ENCODE measurements at places on chromosomes 13 and 19. TPM values are rescaled to one million over a fixed set of nuclear protein-coding genes. Genes with fewer than 3 reads are reported as not detected.

- no peaks in the 10 kb centered on the region for H3K27me3 ChIP-seq
- H3K36me3 ChIP-seq = no peaks in the 10 kb centered on the region
- H3K4me1 ChIP-seq = no peaks in the 10 kb centered on the region
- DNase-seq = peak; percentile 28
Measured at GRCh38 chr13:79870766-79871165, 389.8 kb downstream of the NDFIP2 start.

GRCh38 chr13:38417241-38417640 lies 67.6 kb downstream of the UFM1 start:
- no peaks in the 10 kb centered on the region for H3K36me3 ChIP-seq
- no peak for DNase-seq
- H3K4me1 ChIP-seq = no peaks in the 10 kb centered on the region

GRCh38 chr13:106588367-106588766 lies 20.4 kb upstream of the ARGLU1 start:
- DNase-seq = no peak
- no peaks in the 10 kb centered on the region for H3K27me3 ChIP-seq
- no peak overlapping the region for H3K27ac ChIP-seq
- no peak overlapping the region for H3K4me3 ChIP-seq
- H3K4me1 ChIP-seq = no peaks in the 10 kb centered on the region
- H3K36me3 ChIP-seq = no peaks in the 10 kb centered on the region

DNA sequence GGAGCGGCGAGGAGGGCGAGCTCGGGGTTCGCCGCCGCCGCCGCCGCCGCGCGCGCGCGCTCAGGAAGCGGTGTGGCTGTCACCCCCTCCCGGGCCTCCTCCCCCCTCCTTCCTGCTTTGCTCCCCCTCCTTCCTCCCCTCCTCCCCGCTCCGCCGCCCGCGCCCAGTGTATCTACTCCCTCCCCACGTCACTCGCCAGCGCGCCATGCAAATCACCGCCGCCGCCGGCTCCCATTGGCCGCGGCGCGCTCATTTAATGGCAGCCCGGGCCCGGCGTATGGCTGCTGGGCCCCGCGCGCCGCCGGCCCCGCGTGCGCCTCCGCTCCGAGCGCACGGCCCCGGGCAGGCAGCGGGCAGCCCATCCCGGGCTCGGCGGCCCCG lies 335 bp upstream of the SOX1 start:
- H3K27ac ChIP-seq = no peak overlapping the region
- peak; percentile 38 for DNase-seq
- H3K4me1 ChIP-seq = no peaks in the 10 kb centered on the region
- peaks cover 39% of the 10 kb centered on the region for H3K27me3 ChIP-seq
- H3K36me3 ChIP-seq = no peaks in the 10 kb centered on the region

GRCh38 chr19:38155453-38155852 lies 68.6 kb downstream of the DPF1 start:
- peak; percentile 46 for DNase-seq
- H3K4me3 ChIP-seq = no peak overlapping the region
- H3K36me3 ChIP-seq = peaks cover 5% of the 10 kb centered on the region
- H3K4me1 ChIP-seq = no peaks in the 10 kb centered on the region
- H3K27me3 ChIP-seq = no peaks in the 10 kb centered on the region

Gene RAB11B
- total RNA-seq = 47.0 TPM

GRCh38 chr19:18541258-18541991 lies 1.9 kb downstream of the FKBP8 start:
- peak overlapping the region; percentile 6 for H3K27ac ChIP-seq
- no peak for DNase-seq
- no peaks in the 10 kb centered on the region for H3K27me3 ChIP-seq
- peak overlapping the region; percentile 79 for H3K4me3 ChIP-seq

GRCh38 chr13:27965740-27966640 lies 3.1 kb downstream of the CDX2 start:
- H3K27ac ChIP-seq = no peak overlapping the region
- H3K36me3 ChIP-seq = no peaks in the 10 kb centered on the region
- H3K27me3 ChIP-seq = peaks cover 69% of the 10 kb centered on the region
- no peaks in the 10 kb centered on the region for H3K4me1 ChIP-seq

Gene C13orf46
- 0.26 TPM for total RNA-seq

Data from fibroblast of lung (primary cell).